ENCODE measurements at places on chromosomes 5 and 9.

GRCh38 chr5:141845371-141845851, 32.8 kb downstream of the PCDH1 start:
- DNase-seq, result no peak

GRCh38 chr9:130321539-130321938, 56.0 kb downstream of the HMCN2 start:
- no peak for DNase-seq

- DNase-seq, result no peak
Measured at GRCh38 chr5:54289769-54290168, 20.6 kb downstream of the ARL15 start.

- DNase-seq, result no peak
Measured at GRCh38 chr5:90949469-90950358, 391.1 kb downstream of the ADGRV1 start.

GRCh38 chr5:18526792-18527405, 892.6 kb downstream of the TAF11L14 start:
- no peak for DNase-seq

DNA sequence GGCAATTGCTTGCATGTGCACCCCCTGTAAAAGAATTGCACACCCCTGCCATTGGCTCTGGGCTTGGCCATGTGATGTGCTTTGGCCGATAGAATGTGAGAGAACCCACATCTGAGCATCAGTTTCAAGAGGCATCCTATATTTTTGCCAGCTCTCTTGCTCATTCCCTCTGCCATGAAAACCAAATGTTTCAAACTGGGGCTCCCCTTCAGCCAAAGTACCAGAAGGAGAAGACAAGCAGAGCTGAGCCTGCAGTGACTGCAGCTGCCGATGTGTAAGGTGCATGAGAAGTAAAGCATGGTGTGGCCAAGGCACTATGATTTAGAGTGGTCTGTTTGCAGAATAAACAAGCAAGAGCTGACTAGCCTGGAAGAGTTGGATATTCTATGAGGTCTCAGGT, 132.3 kb downstream of the ASTN2 start:
- no peak for DNase-seq

DNA sequence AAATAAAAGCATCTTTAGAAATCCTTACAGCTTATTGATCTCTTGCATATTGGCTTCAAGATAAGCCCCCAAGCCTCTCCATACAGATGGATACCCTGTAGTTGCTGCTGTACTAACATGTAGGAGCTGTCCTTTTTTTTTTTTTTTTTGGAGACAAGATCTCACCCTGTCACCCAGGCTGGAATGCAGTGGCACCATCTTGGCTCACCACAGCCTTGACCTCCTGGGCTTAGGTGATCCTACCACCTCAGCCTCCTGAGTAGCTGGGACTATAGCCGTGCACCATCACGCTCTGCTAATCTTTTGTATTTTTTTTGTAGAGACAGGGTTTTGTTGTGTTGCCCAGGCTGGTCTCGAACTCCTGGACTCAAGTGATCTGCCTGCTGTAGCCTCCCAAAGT, 35.4 kb downstream of the SNX30 start:
- DNase-seq, result no peak

DNA sequence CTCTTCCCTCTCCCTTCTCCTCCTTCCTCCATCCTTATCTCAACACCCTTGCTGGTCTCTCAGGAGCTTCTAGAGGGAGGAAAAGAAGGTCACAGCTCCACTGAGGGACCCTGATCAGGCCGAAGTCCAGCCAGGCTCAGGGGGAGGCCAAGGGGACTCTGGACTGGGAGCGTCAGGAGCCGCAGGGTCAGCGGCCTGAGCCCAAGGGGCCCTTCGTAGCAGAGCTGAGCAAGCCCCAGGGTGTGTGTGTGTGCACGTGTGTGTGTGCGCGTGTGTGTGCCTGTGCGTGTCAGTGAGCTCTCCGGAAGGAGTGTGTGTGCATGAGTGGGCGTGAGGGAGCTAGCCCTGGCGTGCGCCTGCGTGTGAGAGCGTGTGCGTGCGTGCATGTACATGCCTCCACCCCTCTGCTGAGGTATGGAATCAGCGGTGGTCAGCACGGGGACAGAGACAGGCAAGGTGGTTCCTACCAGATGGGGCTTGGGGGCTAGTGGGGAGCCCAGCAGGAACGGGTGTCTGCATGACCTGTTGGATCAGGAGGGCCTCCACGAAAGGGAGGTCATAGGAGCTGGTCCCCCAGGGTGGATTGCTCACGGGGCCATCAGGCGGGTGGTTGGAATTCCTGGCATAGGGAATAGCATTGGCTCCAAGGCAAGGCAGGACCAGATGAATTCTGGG, 10.0 kb upstream of the AGPAT2 start:
- DNase-seq, result no peak

- no peak for DNase-seq
Measured at GRCh38 chr5:113742639-113743038, 229.1 kb downstream of the YTHDC2 start.

- no peak for DNase-seq
Measured at GRCh38 chr5:10498350-10498749, 56.7 kb downstream of the ROPN1L start.

DNA sequence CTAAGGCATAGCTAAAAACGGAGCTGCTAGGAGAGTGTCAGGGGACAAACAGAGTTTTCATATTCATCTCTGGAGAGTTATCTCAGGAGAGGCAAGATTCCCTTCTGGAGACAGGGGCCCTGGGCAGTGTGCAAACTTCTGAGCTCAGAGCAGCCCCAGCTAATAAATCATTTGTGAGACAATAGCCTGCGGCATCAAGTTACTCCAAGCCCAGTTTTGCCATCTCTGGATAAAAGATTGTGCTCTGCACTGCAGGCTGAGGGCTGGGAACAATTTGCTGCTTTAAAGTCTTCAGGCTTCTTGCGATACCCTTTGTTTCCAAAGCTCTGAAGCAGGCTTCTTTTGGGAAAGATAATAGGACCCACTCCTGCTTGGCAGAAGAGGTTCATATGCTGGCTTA, 164.3 kb upstream of the BRINP1 start:
- DNase-seq, result no peak

DNA sequence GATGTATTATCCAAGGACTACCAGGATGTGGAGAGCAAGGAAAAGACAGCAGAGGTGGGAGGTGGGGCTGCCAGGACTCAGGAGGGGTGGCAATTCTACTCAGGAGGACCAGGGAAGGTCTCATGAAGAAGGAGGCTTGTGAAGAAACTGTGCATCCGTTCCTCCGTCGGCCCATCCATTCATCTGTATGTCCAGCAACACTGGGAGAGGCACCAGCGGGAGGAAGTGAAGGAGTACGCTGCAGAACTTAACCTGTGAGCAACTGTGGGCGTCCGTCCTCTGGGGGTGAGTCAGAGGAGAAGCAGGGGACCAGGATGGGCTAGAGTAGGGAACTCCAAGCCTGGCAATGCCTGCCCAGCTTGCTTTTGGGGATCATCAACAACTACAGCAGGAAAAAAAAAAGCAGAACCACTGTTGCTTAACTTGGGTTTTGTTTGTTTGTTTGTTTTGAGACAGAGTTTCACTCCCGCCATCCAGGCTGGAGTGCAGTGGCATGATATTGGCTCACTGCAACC, 47.3 kb upstream of the NEURL1B start:
- no peak for DNase-seq

DNA sequence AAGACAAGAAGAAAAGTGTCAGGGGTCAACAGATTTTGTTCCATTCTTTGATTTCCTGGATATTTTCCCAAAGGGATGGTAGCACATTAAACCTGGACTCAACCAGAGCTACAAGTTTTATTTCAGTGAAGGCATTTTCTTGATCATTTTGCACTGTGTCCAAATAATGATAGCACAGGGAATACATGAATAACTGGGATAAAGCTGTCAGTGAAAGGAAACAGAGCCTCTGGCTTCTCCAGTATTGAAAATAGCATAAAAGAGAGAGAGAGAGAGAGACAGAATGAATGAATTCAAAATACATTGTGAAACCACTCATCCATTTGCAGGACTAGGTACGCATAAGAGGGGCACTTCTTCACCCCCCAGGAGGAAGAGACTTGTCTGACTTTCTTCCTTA, 43.0 kb downstream of the SEMA5A start:
- no peak for DNase-seq

- no peak for DNase-seq
Measured at GRCh38 chr9:19085295-19085694, 17.4 kb downstream of the HAUS6 start.

DNA sequence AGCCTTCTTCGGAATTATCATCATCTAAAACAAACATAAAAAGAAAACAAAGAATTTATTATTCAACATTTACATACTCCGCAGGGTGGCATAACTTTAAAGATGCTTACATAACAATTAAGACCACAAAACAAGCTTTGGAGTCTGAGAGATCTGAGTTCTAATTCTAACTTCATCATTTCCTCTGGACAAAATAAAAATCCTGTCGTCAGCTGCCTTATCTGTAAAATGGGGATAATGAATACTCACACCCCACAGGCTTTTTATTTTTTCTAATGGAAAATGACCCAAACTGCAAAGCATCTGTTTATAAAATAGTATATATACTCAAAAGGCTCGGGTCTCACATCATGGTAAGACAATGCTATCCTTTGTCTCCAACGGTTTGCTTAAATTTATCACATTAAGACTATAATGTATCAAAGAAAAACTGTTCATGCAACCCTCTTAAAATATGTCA, 4.3 kb downstream of the ARRDC3 start:
- no peak for DNase-seq

DNA sequence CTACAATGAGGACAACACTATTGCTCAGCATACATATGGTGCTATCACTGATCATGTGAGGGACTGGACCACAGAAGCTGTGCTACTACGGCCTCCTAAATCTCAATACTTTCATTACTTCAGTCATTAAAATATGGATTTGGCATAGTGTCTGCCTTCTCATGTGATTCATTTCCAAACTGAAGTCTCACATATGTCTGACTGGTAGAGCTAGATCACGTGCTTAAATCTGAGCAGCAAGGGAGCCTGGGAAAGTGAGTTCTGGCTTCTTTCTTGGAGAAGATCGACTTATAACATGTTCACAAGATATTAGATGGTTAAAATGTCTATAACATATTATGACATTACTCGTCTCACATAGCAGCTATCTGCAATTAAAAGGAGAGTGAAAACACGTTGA, 8.3 kb downstream of the KIF4B start:
- DNase-seq, result no peak

DNA sequence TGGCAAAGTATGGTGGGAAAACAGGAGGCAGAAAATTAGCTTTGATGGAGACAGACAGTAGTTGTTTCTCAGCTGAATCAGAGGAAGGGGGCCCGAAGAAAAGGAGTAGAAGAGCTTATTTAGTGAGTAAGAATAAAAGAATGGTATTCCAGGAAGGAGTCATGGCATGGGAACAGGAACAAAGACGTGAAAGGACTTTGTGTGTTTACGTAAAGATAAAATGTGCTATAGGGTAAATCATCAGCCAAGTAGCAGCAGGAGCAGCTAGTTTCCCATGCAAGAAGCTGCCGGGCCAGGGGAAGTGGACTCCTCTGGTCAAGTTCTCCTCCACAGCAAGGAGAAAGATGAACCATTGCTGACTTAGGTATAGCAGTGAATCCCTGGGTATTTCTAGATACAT, 454.5 kb downstream of the HINT1 start:
- no peak for DNase-seq

- no peak for DNase-seq
Measured at GRCh38 chr5:72063219-72063819, 44.0 kb upstream of the MAP1B start.

DNA sequence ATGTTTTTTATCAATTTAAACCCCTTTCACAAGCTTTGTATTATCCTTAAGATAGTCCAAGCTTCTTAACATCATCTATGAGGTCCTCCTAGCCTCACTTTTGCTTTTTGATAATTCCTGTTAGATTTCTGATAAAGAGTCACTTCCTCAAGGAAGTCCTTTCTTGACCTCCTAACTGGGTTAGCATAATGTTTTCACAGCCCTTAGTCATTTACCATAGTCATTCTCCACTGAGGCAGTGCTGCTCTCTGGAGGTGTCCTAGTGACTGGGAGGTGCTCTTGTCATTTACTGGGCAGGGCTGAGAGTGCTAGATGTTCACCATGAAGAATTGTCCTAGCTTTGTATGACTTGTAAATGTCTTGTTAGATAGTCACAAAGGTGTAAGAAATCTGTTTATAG, 26.4 kb downstream of the TNPO1 start:
- DNase-seq, result no peak

Data from activated effector memory CD4-positive, alpha-beta T cell treated with Interleukin-2 at 50 U/mL for 16 hours (primary cell).